H4 (cell line): ENCODE measurements at places on chromosomes 4 and X. TPM values are rescaled to one million over a fixed set of nuclear protein-coding genes. Genes with fewer than 3 reads are reported as not detected.

DNA sequence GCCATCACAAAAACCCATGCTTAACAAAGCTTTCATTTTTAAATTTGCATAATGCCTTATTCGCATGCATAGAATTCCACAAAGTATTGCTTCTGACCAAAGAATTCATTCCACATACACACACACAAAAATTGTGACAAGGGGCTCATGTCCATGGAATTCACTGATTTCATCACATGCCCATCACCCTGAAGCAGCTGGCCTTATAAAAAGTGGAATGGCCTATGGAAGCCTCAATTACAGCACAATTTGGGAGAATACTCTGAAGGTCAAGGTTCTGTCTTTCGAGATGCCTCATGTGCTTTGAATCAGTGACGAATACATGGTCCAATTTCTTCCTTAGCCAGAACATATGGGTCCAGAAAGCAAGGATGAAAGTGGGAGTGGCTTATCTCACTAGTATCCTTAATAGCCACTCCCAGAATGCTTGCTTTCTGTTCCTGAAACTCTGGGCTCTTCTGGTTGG lies 165.7 kb downstream of the KDR start:
- no peak for DNase-seq

DNA sequence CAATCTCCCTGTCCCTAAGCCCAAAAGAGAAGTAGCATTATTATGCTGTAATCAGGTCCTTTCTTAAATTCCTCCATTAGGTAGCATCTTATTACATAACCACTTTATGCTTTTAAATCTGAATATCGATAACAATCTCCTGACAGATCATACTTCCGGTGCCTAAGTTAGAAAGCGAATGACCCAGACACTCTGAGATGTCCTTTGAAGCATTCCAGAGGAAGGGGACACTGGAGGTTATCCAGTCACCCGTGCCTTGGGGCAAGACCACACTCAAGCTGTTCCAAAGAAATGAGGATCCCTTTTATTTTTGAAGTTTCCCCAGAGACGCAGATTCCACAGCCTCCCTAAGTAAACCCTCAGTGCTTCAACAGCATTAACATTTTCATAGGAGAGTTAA lies 125.7 kb downstream of the PALLD start:
- DNase-seq = no peak

DNA sequence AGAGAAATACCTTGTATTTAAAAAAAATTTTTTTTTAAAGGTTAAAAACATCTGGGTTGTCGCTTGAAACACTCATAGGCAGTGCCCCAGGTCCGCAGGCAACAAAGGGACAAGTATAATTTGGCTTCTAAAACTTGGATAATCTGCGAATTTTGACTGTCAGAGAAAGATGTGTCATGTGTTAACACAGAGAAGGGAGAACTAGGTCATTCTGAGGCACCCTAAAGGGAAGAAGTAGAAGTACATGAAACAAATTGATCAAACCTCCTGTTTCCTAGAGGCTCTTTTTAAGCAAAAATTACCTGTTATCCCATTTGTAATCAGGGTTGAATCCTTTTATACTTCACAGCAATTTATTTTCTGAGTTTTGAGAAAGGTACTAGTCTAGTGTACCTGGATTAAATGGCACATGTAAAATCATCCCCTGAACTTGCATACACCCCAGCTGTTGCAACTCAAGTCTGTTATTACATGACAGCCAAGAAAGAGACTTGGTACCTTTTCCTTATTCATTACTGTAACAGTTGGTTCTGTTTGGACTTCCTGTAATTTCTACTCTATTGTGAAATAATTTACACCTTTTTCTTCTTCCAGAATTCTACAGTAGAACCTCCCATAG lies 1.7 kb downstream of the SRD5A3 start:
- DNase-seq = peak; percentile 16

DNA sequence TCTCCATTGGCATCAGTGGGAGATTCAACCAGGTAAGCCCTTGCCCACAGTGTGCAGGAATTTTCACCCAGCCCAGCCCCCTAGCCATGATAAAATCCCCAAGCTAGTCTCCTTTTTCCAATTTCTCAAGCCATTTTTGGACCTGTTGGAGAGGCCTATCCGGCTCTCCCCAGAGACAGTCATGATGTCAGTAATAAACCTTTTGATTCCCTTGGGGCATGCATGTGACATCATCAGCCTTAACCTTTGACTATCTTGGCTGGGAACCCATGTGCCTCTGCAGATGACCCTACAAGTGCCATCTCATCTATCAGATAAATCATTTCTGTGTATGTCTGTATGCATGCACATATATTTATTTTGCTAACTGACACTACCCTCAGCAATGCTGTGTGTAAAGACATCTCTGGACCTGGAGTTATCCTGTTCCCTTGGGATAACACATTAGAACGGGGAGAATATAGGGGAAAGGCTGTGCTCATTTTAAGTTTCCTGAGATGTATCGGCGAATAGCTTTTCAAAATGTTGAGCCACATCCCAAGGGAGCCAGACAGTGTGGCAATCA lies 51.0 kb downstream of the CYTL1 start:
- DNase-seq = no peak

GRCh38 chr4:118918388-118918787 lies 29.7 kb downstream of the SYNPO2 start:
- peak; percentile 86 for DNase-seq

DNA sequence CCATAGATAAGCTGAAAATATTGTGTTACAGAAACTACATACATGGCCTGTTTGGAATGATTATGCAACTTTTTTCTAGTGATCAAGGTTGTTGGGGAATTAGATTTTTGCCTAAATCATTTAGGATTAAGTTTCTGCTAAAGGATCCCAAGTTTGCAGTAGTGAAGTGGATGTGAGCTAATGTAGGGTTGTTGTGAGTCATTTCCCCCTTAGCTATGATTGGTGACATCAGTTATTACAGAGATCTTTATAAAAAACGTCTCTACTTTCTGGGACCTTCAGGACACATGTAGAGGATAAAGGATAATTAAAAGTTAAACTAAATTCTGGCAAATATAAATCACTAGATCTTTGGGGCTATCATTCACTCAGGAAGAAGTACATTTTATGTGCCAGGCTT lies 133.3 kb downstream of the GATB start:
- DNase-seq = no peak

DNA sequence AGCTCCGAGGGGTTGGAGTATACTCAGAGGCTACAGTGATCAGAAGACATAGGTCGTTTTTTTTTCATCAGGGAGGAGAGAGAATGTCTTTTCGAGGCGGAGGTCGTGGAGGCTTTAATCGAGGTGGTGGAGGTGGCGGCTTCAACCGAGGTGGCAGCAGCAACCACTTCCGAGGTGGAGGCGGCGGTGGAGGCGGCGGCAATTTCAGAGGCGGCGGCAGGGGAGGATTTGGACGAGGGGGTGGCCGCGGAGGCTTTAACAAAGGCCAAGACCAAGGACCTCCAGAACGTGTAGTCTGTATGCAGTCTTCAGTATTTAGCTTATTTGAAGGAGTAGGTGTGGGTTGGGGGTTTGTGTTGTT lies 500 bp downstream of the GAR1 start:
- no peak for DNase-seq

- DNase-seq = no peak
Observed at GRCh38 chrX:1308476-1308875, 28.1 kb upstream of the IL3RA start.

DNA sequence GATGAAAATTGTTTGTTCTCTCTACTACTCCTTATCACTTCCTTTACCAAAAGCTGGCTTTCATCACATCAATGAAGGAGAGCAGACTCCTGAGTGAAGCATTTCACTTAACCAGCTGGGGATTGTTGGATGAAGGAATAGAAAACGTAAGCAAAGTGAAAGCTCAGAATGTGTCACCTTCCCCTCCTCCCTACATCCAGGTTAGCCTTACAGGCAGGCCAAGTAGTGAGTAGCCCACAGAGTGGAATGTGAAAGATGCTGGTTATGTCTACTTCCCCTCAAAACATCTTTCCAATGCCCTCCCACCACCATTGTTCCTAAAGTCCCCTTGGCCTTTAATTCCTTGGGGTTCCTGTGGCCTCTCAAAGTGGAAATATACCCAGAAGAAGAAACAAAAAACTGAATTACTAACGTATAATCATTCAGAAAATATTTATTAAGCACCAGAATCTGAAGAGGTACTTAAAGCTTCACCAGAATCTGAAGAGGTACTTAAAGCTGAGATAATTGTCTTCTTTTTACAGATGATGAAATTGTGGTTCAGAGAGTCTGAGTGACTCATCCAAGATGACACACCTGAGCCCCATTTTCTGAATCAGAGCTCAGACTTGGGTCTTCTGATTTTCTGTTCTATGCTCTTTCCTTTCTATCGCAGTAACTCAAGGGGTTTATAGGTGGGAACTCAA lies 6.5 kb downstream of the P2RY4 start:
- no peak for DNase-seq

DNA sequence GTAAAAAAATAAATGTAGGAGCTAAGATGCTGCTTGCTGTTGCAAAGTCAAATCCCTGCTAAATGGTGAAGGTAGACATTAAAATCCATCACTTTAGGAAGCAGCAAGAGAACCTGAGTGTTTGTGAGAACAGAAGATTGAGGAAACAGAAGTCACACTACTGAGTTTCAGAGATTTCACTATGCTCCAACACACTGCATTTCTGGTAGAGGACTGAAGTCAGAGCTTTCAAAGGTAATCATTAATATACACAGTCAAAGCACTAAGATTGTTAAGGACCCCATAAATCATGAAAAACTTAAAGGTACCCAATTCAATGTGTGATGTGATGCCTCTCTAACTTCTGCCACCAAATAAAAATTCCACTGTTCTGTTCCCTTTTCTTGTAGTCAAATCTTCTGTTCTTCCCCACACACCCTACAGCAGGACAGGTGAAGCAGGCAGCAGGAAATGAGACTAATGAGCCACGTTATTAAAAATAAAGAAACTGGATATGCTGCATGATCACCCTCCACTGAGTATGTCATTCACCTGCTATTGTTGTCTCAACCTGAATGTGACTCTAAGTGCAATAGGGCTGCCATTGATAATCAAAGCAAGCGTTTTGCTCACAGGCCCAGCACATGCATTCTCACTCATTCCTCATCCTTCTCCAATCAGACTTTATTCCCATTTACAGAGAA lies 28.9 kb upstream of the APELA start:
- no peak for DNase-seq

GRCh38 chr4:128516301-128516969 lies 228.8 kb upstream of the PGRMC2 start:
- peak; percentile 94 for DNase-seq

GRCh38 chrX:115952417-115953092 lies 218.0 kb upstream of the AGTR2 start:
- no peak for DNase-seq

GRCh38 chrX:79082899-79083298 lies 61.6 kb upstream of the GPR174 start:
- no peak for DNase-seq

- no peak for DNase-seq
Observed at GRCh38 chr4:12734586-12734985, 749.6 kb downstream of the RAB28 start.

GRCh38 chrX:143634309-143634662 lies 1.6 kb downstream of the SLITRK4 start:
- DNase-seq = no peak

GRCh38 chr4:55617587-55618197 lies 18.4 kb downstream of the NMU start:
- DNase-seq = no peak

DNA sequence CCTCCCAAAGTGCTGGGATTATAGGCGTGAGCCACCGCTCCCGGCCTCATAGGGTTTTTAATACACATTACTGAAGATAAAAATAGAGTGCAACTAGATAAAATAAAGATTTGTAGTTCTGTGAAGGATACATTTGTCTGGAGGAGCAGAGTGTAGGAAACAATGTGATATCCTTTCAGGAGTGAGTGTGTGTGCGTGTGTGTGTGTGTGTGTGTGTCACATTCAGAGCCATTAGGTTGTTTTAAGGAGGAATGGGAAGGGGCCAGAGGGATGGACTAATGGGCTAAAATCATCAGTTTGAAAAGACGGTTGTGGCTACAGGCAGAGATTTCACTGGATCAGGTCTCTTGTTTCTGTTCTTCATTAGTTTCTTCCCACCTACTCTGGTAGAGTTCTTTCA lies 40.0 kb downstream of the RBPJ start:
- DNase-seq = no peak

DNA sequence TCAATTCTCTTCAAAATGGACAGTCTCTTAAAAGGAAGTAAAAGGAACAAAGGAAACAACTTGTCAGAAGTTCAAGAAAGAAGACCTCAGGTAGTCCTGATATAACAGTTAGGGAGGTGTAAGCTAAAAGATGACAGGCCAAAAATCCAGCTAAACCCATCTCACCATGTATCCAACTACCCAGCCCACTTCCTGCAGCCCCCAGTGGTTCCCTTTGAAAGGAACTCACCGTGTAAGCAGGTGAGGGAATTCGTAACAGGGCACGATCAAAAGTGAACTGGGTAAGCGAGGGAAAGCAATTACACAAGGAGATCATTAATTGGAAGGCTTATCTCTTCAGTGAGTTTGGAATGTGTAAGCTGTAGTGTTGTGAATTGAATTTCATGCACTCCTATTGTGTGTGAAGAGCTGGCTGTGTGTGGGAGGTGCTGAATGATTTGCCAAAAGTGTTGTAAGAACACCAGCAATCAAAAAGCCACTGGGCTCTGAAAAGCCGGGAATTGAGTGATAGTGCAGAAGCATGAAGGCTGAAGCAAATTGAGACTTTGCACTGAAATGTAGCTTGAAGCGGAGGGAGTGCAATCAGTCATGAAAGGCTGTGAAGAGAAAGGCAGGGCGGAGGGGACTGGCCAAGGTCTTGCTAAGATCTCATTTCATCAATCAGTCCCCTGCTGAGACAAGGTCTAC lies 914.2 kb upstream of the LCORL start:
- no peak for DNase-seq

DNA sequence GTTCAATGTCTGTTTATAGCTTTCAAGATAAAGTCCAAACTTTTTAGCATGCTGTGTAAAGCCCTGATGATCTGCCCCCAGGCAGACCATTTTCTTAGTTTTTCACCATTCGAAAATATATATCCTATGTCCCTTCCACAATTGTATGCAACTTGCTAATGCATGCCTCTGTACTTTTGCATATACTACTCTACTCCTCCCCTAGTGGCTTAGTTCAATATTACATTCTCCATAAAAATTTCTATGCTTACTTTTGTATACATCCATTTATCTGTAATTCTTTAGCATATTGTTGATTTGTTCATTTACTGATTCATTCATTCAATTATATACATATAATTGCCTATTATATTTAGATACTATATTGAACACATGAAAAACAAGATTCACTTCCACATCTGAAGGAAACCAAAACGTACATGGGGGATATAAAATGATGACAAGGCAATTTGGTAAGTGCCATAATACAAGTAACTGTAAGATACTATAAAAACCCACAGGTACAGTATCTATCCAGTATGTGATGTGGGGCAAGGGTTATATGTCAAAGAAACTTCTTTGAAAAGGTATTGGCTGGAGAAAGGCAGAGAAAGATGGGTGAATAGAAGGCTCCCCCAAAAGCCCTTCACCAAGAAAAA lies 902.5 kb downstream of the FAM133A start:
- no peak for DNase-seq

GRCh38 chrX:38452603-38453002 lies 100.2 kb downstream of the OTC start:
- DNase-seq = no peak

The GAGE12E gene
- not detected in 2 replicates for total RNA-seq

The IL21 gene
- not detected in 2 replicates for total RNA-seq

The HSFX4 gene
- total RNA-seq = not detected in 2 replicates

The SSX2B gene
- 2.3 and 2.7 TPM in 2 replicates for total RNA-seq

The CNGA1 gene
- not detected in 2 replicates for total RNA-seq

The MORF4L2 gene
- 950 and 1,107 TPM in 2 replicates for total RNA-seq

The PRDM8 gene
- 0.12 TPM in 2 replicates for total RNA-seq

The STAP1 gene
- total RNA-seq = not detected in 2 replicates

The C4orf17 gene
- not detected in 2 replicates for total RNA-seq

The PNMA6F gene
- not detected in 2 replicates for total RNA-seq
